ENCODE measurements at places on chromosomes 2 and 18. TPM values are rescaled to one million over a fixed set of nuclear protein-coding genes. Genes with fewer than 3 reads are reported as not detected.

DSG4 gene
- not detected for total RNA-seq

SPC25 gene
- 20.3 TPM for total RNA-seq

EN1 gene
- 1.1 TPM for total RNA-seq

PDE1A gene
- 0.16 TPM for total RNA-seq

IL1F10 gene
- total RNA-seq: not detected

MTCL1 gene
- total RNA-seq: 52.2 TPM

PTMA gene
- total RNA-seq: 1,763 TPM

CACNB4 gene
- total RNA-seq: 0.13 TPM

All from A549 treated with CORT108297 at 1 μM for 4 hours (cell line).